A549 treated with Mapracorat at 1 μM for 4 hours (cell line): ENCODE measurements at places on chromosomes 16 and 17. TPM values are rescaled to one million over a fixed set of nuclear protein-coding genes. Genes with fewer than 3 reads are reported as not detected.

The CX3CL1 gene
- 0.07 to 0.18 TPM (median 0.12 TPM) in 5 replicates for total RNA-seq

The ITGAL gene
- 0.03 to 0.21 TPM in 2 of 5 replicates, not detected in the others for total RNA-seq

The KRT20 gene
- total RNA-seq, result 0.17 to 0.45 TPM (median 0.26 TPM) in 5 replicates

The ABAT gene
- total RNA-seq, result 0.26 to 0.35 TPM (median 0.31 TPM) in 5 replicates

The TMEM100 gene
- 0.15 TPM in 1 of 5 replicates, not detected in the others for total RNA-seq

The SDR42E1 gene
- total RNA-seq, result 0.81 to 1.9 TPM (median 1.1 TPM) in 5 replicates

The CDH3 gene
- total RNA-seq, result 0.16 to 0.41 TPM (median 0.24 TPM) in 5 replicates

The CCL7 gene
- total RNA-seq, result 0.34 to 0.38 TPM in 2 of 5 replicates, not detected in the others

The MYH8 gene
- not detected in 5 replicates for total RNA-seq

The C17orf100 gene
- total RNA-seq, result 1.7 to 3.5 TPM (median 2.6 TPM) in 5 replicates

The CLEC3A gene
- total RNA-seq, result not detected in 5 replicates

The PKMYT1 gene
- total RNA-seq, result 59.8 to 103 TPM (median 91.1 TPM) in 5 replicates

The DRG2 gene
- total RNA-seq, result 43.5 to 53.5 TPM (median 51.0 TPM) in 5 replicates

The TLCD2 gene
- 1.4 to 2.1 TPM (median 1.7 TPM) in 5 replicates for total RNA-seq

The STAT5B gene
- 22.1 to 30.7 TPM (median 27.2 TPM) in 5 replicates for total RNA-seq

The CTRB1 gene
- total RNA-seq, result not detected in 5 replicates

The LDAF1 gene
- 17.0 to 20.4 TPM (median 18.8 TPM) in 5 replicates for total RNA-seq

The KARS1 gene
- total RNA-seq, result 162 to 170 TPM (median 169 TPM) in 5 replicates

The HBQ1 gene
- total RNA-seq, result 4.6 to 8.2 TPM (median 7.1 TPM) in 5 replicates

The GALR2 gene
- 0.54 to 2.1 TPM (median 1.8 TPM) in 5 replicates for total RNA-seq

The COL1A1 gene
- 4.4 to 11.5 TPM (median 8.0 TPM) in 5 replicates for total RNA-seq

The FBXO39 gene
- not detected in 5 replicates for total RNA-seq

The OR1A1 gene
- not detected in 5 replicates for total RNA-seq

The GFAP gene
- total RNA-seq, result 0.27 to 1.1 TPM (median 0.67 TPM) in 5 replicates

The RUNDC3A gene
- total RNA-seq, result 0.74 to 1.1 TPM (median 0.83 TPM) in 5 replicates

The KRTAP3-3 gene
- total RNA-seq, result not detected in 5 replicates

The KRTAP2-4 gene
- total RNA-seq, result not detected in 5 replicates
